ENCODE measurements at places on chromosomes 3 and 15.

GRCh38 chr15:39584662-39585388 is 3.9 kb downstream of the THBS1 start:
- no peak for DNase-seq

DNA sequence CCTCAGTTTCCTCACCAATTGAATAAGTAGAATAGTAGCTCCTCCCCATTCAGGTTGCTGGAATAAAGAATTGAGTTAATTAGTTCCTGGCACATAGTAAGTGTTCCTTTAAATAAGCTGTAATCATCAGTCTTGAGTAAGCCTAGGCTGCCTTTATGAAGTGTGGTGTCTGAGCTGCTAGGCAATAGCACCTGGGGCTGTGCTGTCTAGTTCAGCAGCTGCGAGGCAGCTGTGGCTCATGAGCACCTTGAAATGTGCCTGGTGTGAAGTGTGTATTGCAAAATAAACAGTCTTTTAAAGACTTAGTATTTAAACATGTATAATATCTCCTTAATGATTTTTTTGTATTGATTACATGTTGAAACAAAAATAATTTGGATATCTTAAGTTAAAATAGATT is 77.6 kb downstream of the TOP2B start:
- no peak for DNase-seq

GRCh38 chr15:40115670-40116093 is 7.0 kb upstream of the BMF start:
- no peak for DNase-seq

DNA sequence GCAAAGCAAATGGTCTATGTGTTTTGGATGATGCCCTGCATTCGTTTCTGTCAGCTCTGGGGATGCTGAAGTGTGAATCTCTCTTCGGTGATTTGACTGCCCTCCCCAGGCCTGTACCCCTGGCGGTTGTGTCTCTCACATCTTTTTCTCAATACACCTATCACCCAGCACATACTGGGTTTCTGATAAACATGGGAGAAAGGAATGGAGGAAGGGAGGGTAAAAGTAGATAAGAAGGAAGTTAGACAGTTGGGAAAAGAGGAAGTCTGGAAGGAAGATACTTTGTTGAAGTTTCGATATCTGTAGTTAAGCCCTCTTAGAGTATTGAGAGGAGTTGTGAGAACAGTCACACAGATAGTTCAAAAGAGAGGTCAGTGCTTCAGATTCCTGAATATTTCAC is 35.8 kb upstream of the LRTM1 start:
- no peak for DNase-seq

- no peak for DNase-seq
These were observed 10.7 kb upstream of the BBX start for GRCh38 chr3:107512108-107512507.

- no peak for DNase-seq
These were observed 161.2 kb downstream of the FRMD5 start for GRCh38 chr15:44033894-44034293.

DNA sequence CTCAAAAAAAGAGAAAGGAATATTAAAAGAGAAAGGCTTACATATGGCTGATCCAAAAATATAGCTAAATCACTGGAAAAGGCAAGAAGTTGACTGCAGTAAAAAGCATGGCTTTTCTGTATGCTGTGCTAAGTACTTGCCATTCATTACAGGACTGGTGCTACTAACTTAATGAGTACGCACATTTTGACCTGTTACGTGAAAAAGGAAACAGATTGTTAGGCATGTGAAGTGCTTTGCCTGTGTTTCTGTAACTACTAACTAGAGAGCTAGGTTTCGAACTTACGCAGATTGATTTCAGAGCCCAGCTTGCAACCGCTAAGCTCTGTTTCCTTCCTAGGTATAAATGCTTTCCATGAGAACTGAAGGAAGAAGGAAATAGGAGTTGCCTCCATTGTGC is 2.8 kb downstream of the TRNT1 start:
- DNase-seq: no peak

DNA sequence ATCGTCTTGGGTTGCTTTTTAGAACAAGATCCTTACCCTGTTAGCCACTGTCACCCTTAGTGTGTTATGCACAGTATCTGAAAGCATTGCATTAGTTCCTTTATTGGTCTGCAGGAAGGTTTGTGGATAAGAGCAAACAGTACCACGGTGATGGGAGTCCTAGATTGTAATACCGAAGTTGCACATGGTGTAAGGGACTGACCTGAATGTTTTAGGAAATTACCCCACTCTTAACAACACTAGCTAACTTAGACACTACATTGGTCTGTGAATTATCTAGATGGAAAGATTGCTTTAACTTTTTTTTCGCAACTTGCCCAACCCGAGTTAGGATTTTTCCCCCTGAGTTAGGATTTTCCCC is 1.3 kb downstream of the STT3B start:
- no peak for DNase-seq

DNA sequence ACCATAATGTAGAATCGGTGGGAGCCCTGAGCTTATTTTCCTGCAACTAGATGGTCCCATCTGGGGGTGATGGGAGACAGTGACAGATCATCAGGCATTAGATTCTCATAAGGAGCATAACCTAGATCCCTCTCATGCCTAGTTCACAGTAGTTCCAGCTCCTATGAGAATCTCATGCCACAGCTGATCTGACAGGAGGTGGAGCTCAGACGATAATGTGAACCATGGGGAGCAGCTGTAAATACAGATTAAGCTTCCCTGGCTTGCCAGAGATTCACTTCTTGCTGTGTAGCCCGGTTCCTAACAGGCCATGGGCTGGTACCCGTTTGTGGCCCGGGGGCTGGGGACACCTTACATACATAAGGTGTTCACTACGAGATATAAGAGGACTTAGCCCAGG is 67.5 kb upstream of the LRRFIP2 start:
- no peak for DNase-seq

DNA sequence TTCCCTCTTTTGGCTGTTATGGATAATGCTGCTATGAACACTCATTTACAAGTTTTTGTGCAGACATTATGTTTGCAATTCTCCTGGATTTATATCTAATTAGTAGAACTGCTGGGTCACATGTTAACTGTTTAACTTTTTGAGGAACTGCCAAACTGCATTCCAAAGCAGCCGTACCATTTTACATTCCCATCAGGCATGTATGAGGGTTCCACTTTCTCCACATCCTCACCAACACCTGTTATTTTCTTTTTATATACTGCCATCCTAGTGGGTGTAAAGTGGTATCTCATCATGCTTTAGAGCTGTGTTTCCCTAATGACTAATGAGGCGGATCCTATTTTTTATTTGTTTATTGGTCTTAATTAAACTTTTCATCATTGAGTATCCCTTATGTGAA is 9.2 kb downstream of the KPNA4 start:
- no peak for DNase-seq

GRCh38 chr15:76191539-76192244 is 119.6 kb downstream of the ETFA start:
- DNase-seq: no peak

- peak; percentile 13 for DNase-seq
These were observed 569 bp downstream of the TMEM266 start for GRCh38 chr15:76060118-76060989.

GRCh38 chr15:45164914-45165313 is 22.9 kb downstream of the SHF start:
- no peak for DNase-seq

- DNase-seq: no peak
These were observed 5.6 kb downstream of the SCAMP2 start for GRCh38 chr15:74867466-74868038.

DNA sequence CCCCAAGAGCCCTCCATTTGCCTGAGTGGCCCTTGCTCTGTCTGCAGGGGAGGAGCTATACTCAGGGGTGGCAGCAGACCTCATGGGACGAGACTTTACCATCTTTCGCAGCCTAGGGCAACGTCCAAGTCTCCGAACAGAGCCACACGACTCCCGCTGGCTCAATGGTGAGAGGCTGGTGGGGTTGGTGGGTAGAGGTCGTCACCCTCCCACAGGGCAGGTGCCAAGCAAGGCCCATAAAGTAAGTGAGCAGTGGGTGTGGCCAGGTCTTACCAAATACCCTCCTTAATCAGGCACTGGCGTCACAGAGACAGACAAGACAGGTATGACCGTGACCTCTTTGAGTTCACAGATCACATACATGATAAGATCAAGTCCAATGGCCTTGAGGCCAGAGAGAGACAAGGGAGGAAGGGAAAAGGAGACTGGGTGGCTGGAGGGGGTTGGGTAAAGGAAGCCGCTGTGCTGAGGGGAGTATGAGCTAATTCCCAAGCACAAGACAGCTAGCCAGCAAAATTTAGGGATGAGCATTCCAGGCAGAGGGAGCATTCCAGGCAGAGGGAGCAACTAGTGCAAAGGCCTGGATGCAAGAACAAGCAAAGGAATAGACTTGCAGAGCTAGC is 2.5 kb downstream of the SEMA3B start:
- no peak for DNase-seq

DNA sequence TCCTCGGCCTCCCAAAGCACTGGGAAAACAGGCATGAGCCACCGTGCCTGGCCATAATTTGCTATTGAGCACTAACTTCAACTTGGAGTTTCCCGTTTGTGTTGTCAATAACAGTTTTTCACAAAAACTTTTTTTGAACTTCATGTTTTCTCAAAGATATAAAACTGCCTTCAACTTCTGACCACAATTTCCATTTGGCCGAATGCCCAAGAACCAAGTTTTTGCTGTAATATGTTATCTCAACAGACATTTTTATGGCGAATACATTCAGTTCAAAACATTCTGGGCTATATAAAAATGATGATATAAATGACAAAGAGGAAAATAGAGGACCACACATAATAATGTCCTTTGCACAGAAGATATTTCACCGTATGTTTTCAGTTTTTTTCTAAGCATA is 56.4 kb downstream of the NEDD4 start:
- DNase-seq: no peak

DNA sequence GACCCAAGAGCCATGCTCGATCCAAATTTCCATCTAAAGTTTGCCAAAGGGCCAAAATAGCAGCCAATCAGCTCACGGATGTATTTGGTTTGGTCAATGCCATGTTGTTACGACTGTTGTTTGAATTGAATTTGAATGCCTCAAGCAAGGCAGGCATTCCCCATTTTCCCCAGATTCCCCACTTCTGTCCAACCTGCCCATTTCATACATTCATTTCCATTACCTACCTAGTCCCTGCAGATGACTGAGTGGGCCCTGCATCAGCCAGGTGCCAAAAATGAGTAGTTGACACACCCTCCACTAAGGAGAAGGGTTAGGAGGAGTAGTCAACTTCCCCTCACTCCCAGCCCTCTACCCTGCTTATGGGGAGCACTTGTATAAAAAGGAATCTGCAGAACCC is 51.7 kb downstream of the ANXA2 start:
- DNase-seq: no peak

DNA sequence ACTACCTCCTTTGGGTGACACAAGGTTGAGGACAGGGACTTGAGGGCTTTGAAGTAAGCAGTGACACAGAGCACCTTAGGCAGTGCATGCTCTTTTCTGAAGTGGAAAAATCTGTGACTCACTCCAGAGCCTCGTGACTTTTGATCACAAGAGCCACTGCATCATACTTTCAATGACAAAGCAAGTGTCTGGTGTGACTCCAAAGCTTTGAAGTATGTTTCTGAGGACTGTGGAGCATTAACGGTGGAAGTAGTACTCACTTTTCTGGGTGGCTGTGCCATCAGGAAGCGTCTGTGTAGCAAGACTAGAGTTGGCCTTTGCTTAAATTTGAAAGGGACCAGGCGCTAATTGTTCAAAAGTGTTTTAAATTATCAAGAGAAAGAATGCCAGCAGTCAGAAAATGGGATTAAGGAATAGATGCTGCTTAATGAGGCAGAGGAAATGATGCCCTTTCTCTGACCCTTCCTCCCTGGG is 210.7 kb upstream of the TRIM42 start:
- no peak for DNase-seq

DNA sequence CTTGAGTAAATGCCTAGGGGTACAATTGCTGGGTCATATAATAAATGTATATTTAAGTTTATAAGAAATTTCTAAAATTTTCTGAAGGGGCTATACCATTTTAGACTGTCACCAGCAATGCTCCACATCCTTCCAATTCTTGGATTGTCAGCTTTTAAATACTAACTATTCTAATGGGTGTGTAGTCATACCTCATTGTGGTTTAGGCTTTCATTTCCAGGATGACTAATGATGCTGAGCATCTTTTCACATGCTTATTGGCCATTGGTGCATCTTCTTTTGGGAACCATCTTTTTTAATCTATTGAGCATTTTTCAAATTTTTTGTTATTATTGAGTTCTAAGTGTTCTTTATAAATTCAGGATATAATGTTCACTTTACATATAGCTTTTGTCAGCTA is 52.5 kb upstream of the CORO2B start:
- DNase-seq: no peak

GRCh38 chr3:157752956-157753786 is 250.0 kb upstream of the VEPH1 start:
- DNase-seq: no peak

GRCh38 chr3:37993820-37994638 is 3.4 kb downstream of the VILL start:
- peak; percentile 39 for DNase-seq

DNA sequence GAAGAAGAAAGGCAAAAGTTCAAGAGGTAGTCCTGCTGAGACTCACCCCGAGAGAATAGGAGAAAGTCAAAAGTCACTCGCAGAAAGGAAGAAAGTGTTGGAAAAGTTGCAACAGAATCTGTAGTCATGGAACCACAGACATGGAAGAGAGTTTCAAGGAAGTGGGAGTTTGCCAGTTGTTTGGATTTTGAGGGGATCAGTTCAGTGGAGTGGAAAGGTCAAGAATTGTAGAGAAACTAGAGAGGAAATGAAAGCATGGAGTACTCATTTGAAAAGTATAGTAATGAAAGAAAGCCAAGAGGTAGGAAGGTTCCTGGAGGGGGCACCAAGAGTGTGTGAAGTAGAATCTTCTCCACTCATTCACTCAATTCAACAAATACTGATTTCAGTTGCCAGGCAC is 34.7 kb downstream of the SPTSSB start:
- DNase-seq: no peak

GRCh38 chr15:59456114-59456513 is 18.1 kb downstream of the FAM81A start:
- DNase-seq: no peak

Measured in T-helper 22 cell (primary cell).